Stimulated activated CD4-positive, alpha-beta T cell treated with anti-CD3 and anti-CD28 coated beads, Interleukin-4, amount 100 ng/mL, for 48 hours (primary cell): ENCODE measurements at places on chromosomes 3 and 15.

DNA sequence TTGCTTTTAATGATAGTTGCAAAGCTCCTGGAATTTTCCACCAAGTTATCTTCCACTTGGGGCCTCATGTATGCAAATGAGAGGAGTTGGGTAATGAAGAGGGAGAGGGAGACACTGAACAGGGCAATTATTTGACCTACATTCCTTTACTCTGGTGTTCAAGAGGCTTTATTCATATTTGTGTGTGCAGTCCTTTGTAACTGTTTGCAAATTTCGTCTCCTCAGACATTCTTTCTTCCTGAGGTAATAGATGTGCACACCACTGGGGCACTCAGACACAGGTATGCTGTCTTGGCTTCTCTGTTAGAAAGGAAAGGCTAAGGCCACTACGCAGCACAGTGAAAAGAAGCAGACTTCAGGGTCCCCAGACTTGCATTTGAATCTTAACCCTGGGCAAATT lies 189.7 kb upstream of the IL12A start:
- DNase-seq, result no peak

GRCh38 chr3:160450846-160451245 lies 1.3 kb upstream of the TRIM59 start:
- no peak for DNase-seq

GRCh38 chr15:22948056-22948455 lies 32.1 kb downstream of the CYFIP1 start:
- DNase-seq, result no peak

- no peak for DNase-seq
Observed at GRCh38 chr3:28252001-28252431, 10.6 kb downstream of the CMC1 start.

DNA sequence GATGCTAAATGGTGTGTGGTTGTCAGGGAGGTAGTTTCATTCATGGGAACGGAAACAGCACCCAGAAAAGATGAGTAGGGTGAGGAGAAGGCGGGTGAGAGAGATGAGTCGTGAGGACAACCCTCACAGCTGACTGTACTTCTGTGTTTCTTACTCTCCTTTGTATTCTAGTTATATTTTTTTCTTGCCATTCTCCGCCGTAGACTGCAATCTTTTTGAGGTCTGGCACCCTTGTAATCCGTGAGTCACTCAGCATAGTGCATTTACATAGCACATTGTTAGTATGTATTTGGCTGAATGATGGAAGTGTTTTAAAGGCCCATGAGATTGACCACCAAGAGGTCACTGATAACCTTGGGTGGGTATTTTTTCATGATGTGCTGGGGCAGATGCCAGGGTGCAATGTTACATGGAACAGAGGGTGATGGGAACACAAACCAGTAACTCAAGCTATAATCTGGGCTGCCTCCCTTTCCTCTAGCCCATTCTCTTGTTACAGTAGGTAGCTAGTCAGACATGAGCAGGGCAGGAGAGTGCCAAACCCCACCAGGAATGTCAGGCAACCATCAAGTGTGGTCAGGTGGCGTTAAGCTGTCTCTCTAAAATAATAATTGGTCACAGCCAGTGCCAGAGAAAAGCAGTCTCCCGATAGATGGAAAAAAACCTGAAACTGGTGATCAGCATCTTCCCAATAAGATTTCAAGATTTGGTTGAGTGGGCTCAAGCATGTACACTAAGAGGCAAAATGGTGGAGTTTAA lies 18.8 kb upstream of the DGKG start:
- DNase-seq, result no peak

- DNase-seq, result no peak
Observed at GRCh38 chr3:9831253-9831652, 12.6 kb downstream of the RPUSD3 start.

GRCh38 chr3:152175528-152175889 lies 93.2 kb upstream of the MBNL1 start:
- DNase-seq, result no peak

GRCh38 chr15:57353317-57353804 lies 22.9 kb upstream of the CGNL1 start:
- no peak for DNase-seq

DNA sequence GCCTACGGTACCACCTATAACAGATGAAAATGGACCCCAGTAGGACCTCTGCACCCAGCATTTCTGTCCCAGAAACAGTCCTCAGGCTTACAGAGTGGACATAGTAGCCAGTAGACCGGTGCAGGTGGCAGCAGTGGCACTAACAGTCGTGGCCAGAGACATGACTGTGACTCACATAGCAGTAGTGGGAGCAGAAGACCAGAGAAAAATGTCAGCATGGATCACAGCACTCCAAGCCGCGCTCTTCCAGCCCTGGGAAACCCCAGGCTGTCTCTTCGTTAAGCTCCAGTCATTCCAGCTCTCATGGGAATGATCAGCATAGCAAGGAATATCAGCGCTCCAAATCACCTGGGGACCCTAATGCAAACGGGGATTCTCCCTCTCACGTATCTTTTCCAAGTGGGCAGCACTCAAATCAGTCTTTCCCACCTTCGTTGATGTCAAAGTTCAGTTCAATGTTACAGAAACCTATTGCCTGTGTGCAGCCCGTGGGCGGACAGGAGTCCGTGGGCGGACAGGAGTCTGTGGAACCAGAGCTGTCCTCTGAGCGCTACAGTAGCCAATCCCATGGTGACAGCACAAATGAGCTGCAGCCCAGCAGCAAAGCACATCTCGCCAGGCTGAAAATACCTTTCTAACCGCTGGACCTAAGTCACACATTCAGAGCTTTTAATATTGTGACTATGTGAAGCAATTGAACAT lies 10.5 kb downstream of the BFSP2 start:
- DNase-seq, result no peak

GRCh38 chr3:153163393-153163724 lies 1.3 kb downstream of the RAP2B start:
- DNase-seq, result peak; percentile 2

GRCh38 chr3:77524463-77524862 lies 484.6 kb downstream of the ROBO2 start:
- no peak for DNase-seq

DNA sequence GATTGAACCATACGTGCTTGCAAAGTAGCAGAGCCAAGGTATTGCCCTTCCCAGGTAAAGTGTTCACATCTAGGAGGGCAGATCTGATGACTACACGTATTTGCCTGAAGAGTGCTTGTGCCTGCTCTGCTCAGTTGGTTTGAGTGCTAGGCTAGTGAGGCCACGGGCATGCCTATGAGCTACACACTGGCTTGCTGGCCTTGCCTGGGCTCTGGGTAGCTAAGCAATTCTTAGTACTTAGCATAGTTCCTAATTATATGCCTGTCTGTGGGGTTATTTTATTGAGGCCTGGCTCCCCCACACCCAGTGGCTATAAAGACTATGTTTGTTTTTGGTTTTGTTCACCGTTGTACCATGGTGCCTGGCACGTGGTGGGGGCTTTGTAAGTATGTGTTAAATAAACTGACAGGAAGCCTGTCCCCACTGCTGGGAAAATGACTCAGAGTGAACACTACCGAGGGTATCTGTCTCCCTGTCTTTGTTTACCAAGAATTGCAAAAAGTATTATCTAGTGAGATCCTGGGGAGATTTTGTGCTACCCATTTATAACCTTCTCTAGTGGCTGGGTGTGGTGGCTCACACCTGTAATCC lies 72.1 kb upstream of the ETV5 start:
- no peak for DNase-seq

DNA sequence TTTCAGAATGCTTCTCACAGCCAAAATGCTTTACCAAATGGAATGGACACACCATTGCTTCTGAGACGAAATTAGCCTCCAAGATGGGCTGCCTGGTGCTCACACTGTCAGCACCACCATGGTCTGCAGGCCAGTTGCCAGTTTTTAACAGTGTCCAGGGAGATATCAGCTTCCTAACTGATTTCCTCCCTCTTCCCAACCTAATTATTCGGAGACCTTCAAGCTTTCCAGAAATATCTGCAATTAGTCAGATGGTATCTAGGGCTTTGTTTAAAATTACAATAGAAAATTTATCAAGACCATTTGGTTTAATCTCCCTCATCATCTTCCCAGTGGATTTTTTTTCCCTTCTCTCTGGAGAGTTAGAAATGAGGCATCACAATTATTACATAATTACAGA lies 287.5 kb downstream of the ZPLD1 start:
- DNase-seq, result no peak

DNA sequence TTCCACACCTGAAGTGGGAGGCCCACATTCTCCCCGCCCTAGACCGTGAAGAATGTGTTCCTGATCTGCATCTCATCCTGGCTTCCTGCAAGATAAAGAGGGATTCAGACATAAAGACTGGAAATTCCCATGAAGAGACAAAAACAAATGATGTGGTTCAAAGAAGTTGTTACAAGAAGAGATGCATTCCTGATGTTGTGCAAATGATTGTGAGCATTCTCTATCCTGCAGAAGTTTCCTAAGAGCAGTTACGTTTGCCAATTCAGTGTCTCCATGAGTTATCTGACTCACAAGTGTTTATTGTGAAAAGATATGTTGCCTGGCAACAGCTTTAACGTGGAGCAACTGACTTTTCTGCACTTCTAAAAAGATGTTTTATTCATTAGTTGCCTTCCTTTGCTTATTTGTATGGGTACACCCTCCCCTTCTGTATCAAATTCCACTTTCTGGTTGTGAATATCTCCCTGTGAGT lies 107.8 kb downstream of the ZIC4 start:
- no peak for DNase-seq

DNA sequence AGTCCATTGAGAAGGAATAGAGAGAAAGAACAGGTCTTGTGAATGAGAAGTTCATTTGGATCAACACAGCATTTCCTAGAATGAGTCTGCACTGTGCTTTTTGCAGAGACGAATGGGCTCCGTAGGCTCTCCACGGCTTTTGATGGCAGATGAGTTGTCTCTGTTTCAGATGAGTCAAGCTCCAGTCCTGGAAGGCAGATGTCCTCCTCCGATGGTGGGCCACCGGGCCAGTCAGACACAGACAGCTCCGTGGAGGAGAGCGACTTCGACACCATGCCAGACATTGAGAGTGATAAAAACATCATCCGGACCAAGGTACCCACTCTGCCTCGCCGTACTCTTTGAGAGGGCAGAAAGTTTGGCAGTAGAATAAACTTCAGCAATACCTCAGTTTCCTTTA lies 70.5 kb downstream of the SIDT1 start:
- no peak for DNase-seq

DNA sequence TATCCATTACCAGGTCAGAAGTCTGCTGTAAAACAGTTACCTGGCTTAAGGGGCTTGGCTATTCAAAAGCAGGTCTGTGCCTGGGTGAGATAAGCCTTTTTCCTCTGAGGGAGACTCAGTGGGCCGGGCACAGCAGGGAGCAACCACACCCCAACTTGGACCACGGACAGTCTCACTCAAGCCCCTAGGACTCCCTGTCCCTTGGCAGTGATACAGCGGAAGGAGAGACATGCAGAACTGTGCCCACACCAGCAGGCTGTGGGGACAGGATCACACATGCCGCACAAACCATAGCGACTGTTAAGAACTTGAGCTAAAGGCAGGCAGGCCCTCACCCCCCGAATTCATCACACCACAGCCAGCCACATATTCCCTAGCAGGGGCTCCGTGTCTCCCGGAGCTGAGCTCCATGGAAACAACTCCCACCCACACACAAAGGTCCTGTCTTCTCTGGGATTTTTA lies 2.8 kb upstream of the GP5 start:
- no peak for DNase-seq

GRCh38 chr3:121809249-121809648 lies 25.6 kb downstream of the IQCB1 start:
- no peak for DNase-seq

DNA sequence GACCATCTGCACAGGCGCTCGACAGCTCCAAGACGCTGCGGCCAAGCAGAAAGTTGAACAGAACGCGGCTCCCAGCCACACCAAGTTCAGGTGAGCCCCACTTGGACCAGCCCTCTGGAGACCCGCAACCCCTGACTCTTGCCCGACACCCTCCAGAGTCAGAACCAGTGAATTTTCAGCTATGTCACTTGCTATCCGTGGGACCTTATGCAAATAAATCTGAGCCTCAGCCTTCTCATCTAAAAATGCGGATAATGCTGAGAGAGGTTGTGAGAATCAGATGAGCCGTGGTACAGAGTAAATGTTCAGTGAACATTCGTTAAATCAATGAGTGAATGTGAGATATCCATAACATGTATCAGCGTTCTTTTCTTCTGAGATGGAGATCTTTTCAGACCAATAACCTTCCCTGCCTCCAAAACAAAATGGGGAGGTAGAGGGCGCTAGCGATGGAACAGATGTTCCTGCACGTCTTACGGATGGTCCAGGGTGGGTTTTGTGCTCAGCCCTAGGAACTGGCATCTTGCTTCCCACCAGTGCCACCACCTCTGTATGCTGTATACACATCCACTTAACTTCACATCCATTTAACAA lies 524 bp downstream of the MRPS11 start:
- DNase-seq, result no peak

DNA sequence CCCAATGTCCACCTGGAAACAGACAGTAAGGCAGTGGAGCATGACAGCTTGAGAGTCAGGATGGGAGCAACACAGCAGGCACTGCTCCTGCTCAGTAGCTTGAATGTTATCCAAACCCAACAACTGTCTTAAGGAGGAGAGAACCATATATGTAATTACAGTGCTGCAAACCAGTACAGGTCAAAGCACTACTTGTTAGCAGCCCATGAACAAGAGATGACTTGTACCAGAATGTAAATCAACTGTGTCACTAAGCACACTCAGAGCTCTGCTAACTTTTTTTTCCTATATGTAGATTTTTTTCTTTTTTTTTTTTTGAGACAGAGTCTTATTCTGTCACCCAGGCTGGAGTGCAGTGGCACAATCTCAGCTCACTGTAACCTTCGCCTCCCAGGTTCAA lies 87.1 kb downstream of the ANO10 start:
- DNase-seq, result no peak

DNA sequence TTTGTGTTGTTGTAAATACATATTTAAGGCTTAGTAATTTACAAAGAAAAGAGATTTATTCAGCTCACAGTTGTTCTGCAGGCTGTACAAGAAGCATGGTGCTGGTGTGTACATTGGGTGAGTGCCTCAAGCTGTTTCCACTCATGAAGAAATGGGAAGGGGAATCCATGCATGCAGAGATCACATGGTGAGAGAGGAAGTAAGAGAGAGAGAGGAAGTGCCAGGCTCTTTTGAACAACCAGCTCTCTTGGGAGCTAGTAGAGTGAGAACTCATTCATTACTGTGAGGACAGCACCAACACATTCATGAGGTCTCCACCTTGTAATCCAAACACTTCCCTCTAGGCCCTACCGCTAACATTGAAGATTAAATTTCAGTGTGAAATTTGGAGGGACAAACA lies 909.2 kb downstream of the NSUN3 start:
- no peak for DNase-seq

DNA sequence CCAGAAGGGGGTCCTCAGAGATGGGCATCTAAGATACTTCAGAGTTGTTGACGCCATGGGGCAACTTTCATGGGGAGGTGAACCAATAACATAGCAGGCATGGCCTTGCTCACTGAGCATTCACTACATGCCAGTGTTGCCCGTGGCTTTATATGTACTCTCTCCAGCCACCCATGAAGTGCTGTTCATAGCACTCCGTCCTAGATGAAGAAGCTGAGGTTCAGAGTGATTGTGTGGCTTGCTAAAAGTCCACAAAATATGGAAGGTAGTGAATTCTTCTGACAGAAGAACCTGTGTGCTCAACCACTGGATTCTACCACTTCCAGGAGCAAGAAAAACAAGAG lies 9.8 kb upstream of the SEMA4B start:
- no peak for DNase-seq
